ENCODE measurements at places on chromosomes 4 and X. TPM values are rescaled to one million over a fixed set of nuclear protein-coding genes. Genes with fewer than 3 reads are reported as not detected.

HSFX1 gene
- polyA plus RNA-seq: 0.31 TPM

SYTL4 gene
- 1.3 TPM for polyA plus RNA-seq

MTMR8 gene
- 0.10 TPM for polyA plus RNA-seq

AR gene
- 1.7 TPM for polyA plus RNA-seq

CCDC110 gene
- 0.65 TPM for polyA plus RNA-seq

CXCL3 gene
- 0.43 TPM for polyA plus RNA-seq

ATP1B4 gene
- polyA plus RNA-seq: 0.26 TPM

All from psoas muscle (tissue), 8 donors.